ENCODE measurements at places on chromosomes 12 and 14.
A peak's percentile ranks its signal among the peaks of the same experiment; 100 is the strongest.

- no peak for DNase-seq
Measured at GRCh38 chr14:35402323-35403113, 2.0 kb downstream of the NFKBIA start.

DNA sequence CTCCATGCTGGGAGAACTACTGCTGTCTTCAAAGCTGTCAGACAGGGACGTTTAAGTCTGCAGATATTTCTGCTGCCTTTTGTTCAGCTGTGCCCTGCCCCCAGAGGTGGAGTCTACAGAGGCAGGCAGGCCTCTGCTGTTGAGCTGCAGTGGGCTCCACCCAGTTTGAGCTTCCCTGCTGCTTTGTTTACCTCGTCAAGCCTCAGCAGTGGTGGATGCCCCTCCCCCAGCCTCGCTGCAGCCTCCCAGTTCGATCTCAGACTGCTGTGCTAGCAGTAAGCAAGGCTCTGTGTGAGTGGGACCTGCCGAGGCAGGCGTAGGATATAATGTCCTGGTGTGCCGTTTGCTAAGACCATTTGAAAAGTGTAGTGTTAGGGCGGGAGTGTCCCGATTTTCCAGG, 31.4 kb upstream of the RFX4 start:
- DNase-seq, result no peak

DNA sequence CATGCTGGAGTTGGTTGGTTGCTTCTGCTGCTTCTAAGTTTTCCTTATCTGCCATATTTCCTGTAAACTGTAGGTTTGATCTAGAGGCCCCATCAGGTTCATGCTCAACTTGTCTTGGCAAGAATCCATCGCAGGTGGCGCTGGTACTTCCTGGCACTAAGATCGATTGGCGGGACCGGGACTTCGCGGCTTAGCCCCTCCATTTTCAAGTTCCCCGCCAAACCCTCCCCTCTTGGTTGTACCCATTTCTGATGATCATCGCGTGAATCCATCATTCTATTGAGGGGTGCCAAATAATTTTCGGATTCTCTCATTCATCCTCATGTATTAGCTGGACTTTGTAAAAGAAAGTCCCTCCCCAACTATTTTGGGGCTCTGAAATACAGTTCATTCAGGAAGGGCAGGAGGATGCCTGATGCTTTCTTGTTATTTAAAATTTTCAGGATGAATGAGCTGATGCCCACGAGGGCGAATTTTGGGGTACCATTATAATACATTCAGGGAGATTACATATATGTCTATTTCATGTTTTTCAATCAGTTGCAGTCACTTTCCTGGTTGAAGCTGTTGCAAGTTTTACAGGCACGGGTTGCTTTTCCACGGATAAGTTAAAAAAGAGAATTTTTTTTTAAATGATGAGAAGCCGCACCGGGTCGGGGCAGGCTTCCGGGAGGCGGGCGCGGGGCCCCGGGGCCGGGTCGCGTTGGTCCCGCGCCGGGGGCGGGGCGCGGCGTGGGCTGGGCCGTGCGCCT, 395 bp upstream of the BRI3BP start:
- peak; percentile 58 for DNase-seq

DNA sequence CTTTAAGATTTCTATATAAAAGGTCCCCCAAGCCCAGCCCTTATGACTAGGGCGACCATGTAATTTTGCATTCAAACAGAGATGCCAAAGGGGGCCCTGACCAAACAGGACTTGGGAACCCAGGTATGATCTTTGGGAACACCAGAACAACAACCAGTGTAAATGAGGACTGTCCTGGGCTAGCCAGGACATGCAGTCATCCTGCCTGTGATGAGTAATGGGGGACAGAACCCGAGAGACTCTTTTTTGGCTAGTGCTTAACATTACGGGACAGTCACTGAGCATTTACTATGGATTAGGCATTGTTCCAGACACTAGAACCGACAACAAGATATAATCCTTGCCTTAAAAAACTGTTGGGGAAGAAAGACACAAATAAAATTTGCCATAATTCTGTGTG, 337.3 kb downstream of the CACNA1C start:
- no peak for DNase-seq

GRCh38 chr12:93015871-93016751, 87.0 kb upstream of the EEA1 start:
- DNase-seq, result no peak

DNA sequence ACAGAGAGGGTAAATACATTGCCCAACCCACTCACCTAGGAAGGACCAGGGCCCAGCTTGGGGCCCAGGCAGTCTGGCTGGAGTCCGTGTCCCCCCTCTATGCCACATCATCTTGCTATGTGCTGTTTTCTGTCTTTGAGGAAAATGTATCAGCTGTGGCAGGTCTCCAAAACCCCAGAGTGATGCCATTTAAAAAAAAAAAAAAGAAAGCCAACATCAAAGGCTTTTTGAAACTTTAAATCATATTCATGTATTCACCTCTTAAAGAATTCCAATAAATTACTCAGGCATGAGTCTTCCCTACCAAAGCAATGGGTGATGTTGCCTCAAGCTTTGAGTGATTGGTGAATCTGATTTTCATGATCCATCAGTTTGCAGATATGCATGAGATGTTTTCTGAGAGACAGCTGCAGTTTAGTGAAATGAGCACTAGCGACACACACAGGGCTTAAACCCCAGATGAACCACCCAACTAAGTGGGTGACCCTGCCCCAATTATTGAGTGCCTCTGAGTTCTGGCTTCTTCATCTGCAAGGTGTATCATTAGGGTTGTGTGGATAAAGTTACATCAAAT, 6.1 kb downstream of the KRT81 start:
- DNase-seq, result no peak

GRCh38 chr14:101740981-101741380, 20.5 kb upstream of the PPP2R5C start:
- DNase-seq, result no peak

GRCh38 chr14:53924753-53925152, 31.9 kb downstream of the BMP4 start:
- DNase-seq, result no peak

- DNase-seq, result no peak
Measured at GRCh38 chr12:4320497-4320852, 538 bp upstream of the TIGAR start.

DNA sequence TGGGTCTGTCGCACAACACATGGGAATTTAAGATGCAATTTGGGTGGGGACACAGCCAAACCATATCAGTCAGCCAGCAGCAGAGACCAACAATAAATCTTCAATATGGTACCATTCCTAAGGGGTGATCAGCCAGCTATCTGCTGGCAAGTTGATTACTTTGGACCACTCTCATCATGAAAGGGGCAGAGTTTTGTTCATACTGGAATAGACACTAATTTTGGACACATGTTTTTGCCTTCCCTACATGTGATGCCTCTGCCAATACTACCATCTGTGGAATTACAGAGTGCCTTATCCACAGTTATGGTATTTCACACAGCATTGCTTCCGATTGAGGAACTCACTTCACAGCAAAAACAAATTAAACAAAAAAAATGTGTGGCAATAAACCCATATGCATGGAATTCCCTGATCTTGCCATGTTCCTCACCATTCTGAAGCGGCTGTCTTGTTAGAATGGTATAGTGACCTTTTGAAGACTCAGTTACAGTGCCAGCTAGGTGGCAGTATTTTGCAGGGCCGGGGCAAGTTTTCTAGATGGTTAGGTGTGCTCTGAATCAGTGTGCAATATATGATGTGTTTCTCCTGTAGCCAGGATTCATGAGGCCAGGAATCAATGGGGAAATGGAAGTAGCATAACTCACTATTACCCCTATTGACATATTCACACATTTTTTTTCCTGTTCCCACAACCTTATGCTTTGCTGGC, 179.0 kb upstream of the IGF1 start:
- no peak for DNase-seq

- DNase-seq, result no peak
Measured at GRCh38 chr12:89179245-89179644, 173.1 kb downstream of the DUSP6 start.

DNA sequence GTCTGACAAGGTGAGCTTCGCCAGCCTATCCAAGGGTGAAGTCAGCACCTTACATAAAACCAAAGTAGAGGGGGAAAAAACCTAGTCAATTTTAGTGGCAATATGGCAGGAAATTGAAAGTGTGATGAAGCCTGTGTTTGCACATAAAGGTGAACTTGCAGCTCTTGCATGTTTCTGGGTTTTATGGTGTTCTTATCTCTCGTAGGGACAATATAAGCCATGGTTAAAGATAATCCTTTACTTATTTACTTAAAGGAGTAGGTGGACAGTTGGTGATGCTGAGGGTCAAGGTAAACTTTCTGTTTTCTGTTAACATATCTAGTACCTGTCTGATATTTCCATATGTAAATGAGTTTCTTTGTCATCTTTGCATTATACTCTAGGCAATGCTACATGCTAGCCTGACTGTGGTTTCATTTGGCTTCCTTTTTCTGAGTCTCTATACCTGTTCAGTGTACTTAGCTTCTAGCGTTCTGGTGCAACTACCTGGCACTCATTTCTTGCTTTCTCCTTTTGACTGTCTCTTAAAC, 32.8 kb downstream of the CCDC91 start:
- no peak for DNase-seq

GRCh38 chr12:107845226-107845979, 70.9 kb downstream of the ASCL4 start:
- no peak for DNase-seq

GRCh38 chr12:14833952-14834351, 9.4 kb downstream of the ART4 start:
- DNase-seq, result no peak

GRCh38 chr12:89216211-89216952, 135.9 kb downstream of the DUSP6 start:
- DNase-seq, result no peak

- DNase-seq, result no peak
Measured at GRCh38 chr12:87020071-87020470, 763.9 kb upstream of the MGAT4C start.

DNA sequence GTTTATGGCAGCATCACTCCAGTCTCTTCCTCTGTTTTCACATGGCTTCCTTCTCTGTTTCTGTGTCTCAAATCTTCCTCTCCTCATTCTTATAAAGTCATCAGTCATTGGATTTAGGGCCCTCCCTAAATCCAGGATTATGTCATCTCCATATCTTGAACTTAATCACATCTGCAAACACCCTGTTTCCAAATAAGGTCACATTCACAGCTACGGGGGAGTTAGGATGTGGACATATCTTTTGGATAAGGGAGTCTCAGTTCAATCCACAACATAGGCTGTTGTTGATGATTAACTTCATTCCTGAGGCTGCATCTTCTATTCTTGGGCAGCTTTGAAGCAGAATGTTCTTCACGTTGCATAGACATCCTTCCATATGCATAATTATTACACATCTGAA, 40.3 kb upstream of the NTF3 start:
- no peak for DNase-seq

- DNase-seq, result no peak
Measured at GRCh38 chr14:104700747-104701217, 11.4 kb downstream of the INF2 start.

DNA sequence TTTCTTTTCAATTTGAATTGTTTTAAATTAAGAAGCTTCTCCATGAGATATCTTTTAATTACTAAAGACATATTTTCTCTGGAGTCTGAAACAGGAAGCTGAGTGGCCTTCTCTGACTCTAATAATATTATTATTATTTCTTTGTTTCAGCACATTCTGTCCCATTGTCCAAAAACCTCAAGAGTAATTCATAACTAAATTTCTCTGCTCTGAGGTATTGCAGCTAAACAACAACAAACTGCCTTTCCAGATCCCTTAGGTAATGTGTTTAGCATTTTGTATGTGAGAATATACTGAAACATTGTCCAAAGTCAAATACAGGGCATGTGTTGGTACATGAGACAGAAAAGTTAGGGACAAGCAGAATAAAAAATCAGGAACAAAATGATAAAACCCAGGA, 199.0 kb upstream of the FAR2 start:
- no peak for DNase-seq

GRCh38 chr12:81520064-81520945, 238.8 kb downstream of the PPFIA2 start:
- no peak for DNase-seq

DNA sequence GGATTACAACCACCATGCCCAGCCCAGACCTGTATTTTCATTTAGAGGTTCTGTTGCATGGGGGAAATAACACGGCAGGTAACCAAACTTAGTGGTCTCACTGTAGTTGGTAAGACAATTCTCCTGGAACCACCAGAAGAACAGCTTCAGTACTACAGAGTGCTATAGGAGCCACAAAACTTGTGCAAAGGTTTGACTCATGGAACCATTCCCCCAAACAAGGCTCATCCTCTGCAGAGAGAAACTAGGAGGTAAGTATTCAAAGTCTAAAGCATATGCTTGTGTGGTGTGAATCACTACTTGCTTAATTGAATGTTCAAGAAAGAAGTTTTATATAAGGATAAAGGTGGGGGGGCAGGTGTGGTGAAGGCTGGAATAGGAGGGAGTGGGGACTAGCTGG, 58.7 kb downstream of the GNS start:
- no peak for DNase-seq

DNA sequence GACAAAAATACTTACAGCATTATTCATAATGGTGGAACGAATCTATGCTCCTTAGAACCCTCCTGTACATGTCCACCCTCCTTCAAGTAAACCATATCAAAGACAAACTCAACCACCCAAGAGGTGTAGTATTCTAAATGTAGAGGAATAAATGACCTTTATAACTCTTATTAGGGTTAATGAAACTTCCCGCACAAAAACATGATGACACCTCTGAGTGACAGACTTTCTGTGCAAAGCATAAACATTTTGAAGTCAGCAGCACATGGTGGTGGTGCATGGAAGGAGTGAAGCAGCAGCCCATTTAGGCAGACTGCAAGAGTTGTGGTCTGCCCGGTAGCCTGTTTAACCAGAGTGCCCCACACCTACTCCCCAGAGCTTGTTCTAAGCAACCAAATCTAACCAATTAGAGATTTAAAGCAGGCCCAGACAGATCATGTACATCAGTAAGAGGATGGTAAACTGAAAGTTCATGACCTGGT, 615 bp upstream of the ASB8 start:
- DNase-seq, result no peak

DNA sequence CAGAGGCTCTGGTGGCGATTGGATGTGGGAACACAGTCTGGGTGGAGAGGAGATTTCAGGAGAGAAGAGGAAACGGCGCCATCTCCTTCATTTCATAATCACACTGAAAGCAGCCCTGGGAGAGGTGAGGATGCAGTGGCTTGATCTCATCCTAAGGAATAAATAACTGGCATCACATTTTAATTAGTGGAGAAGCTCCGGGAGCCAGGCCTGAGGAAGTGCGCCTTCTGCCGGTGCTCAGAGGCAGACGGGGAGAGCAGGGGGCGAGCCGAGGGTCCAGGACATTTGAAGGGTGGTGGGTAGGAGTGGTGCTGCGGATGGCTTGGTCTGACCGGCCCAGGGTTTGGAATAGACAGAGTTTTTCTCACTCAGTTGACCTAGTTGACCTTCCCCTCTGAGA, 265.0 kb downstream of the CACNA1C start:
- no peak for DNase-seq

DNA sequence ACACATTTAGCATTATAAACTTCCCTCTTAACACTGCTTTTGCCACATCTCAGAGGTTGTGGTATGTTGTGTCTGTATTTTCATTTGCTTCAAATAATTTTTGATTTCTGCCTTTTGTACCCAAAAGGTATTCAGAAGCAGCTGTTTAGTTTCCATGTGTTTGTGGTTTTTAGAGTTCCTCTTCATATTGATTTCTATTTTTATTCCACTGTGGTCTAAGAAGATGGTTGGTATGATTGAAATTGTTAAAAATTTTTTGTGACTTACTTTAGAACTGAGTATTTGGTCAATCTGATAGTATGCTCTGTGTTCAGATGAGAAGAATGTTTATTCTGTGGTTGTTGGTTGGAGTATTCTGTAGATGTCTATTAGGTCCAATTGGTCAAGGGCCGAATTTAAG, 76.4 kb downstream of the IFNG-AS1 start:
- DNase-seq, result no peak

- DNase-seq, result no peak
Measured at GRCh38 chr14:78586681-78587080, 416.5 kb downstream of the NRXN3 start.

GRCh38 chr12:57099766-57100165, 10.9 kb downstream of the NAB2 start:
- DNase-seq, result no peak
